ENCODE measurements at places on chromosomes 6 and 20. TPM values are rescaled to one million over a fixed set of nuclear protein-coding genes. Genes with fewer than 3 reads are reported as not detected.
A peak's percentile ranks its signal among the peaks of the same experiment; 100 is the strongest.

FAM209B gene
- not detected for total RNA-seq

SAMD3 gene
- 3.1 TPM for total RNA-seq

TGM3 gene
- not detected for total RNA-seq

TRIM15 gene
- total RNA-seq: not detected

DNA sequence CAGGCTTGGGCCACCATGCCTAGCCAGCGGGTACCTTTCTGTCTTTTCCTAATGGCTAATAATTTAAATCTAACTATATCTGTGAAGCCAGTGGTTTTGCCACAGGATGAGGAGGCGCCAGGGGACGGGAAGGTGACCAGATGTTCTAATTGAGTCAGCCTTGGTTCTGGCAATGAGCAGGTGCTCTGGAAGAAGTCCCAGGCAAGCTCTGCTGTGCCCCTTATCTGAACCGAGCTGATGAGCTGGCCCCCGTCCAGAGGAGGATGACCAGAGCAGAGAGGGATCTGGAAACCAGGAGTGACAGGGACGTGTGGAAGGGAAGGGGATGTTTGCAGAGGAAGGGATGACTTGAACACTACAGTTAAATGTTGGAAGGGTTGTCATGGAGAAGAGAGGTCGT, 46.7 kb downstream of the SLC35D3 start:
- no peak overlapping the region for H3K4me3 ChIP-seq
- no peak overlapping the region for H3K27ac ChIP-seq
- no peak for DNase-seq
- no peaks in the 10 kb centered on the region for H3K36me3 ChIP-seq
- H3K4me1 ChIP-seq: no peaks in the 10 kb centered on the region

GRCh38 chr6:3109761-3110160, 8.8 kb upstream of the BPHL start:
- no peak overlapping the region for H3K27ac ChIP-seq
- no peaks in the 10 kb centered on the region for H3K4me1 ChIP-seq
- H3K27me3 ChIP-seq: no peaks in the 10 kb centered on the region
- peaks cover 50% of the 10 kb centered on the region for H3K36me3 ChIP-seq
- H3K4me3 ChIP-seq: no peak overlapping the region

DNA sequence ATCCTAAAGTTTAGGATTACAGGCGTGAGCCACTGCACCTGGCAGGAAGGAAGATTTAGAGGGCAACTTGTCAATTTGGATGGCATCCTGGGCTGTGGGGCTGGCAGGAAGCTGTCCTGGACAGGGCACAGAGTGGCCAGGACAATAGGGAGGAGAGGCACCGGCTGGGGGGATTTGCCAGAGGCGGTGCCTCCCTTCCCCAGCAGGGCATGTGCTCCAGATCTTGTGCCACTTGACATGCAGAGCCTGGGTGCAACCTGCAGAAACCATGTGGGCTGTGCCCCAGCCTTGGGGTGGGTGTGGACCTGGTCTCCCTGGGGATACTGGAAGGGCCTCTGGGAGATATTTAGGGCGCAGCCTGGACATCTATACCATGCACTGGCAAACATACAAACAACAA, 58.6 kb upstream of the EEF1A1 start:
- peaks cover 14% of the 10 kb centered on the region for H3K4me1 ChIP-seq
- H3K27me3 ChIP-seq: no peaks in the 10 kb centered on the region
- peak overlapping the region; percentile 95 for H3K27ac ChIP-seq
- no peaks in the 10 kb centered on the region for H3K36me3 ChIP-seq
- H3K4me3 ChIP-seq: no peak overlapping the region

DNA sequence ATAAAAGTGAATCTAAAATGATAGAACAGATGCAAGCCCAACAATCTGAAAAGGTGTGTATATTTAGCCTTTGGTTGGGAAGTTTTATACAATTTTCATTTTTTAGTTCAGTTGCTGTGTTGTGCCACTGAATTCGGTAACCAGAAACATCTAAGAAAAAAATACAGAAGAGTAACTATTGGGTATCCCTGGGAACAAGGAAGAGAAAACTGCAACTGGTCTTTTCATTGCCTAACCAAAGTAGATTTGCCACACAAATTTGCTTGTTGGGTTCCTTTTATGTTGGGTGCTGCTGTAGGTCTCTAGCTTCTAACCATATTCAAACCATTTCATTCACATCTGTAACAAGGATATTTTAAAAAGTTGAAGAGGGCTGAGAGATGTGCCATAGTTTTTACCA, 2.8 kb upstream of the TMEM30A start:
- H3K4me3 ChIP-seq: no peak overlapping the region
- H3K4me1 ChIP-seq: no peaks in the 10 kb centered on the region
- no peak for DNase-seq

DNA sequence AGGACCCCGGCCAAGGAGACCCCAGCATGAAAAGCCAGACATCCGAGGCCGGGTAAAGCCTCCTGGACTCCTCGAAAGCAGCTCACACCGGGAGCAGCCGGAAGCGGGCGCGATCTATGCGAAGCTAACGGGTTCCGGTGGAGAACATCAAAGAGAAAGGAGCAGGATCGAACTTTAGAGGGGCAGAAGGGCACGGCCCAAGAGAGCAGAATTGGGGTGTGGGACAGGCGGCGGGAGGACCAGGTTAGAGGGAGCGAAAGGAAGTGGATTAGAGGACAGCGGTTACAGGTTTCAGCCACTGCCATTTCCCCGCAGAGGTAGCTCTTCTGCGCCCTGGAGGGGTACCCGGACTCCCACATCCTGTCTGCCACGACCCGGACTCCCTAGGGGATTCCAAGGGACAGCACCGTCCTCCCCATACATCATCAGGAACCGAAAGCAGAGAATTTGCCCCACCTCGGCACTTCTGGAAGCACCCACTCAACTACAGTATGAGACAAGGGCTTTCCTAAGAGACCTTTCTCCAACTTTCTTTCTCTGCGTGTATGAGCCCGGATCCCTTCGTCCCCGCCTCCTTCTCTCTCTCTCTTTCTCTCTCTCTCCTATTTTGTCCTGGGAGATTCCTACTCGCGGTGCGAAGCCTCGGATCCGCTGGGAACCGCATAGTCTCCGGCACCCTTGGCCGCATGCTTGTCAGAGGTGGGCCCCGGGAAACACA, 507 bp upstream of the VGLL2 start:
- H3K27ac ChIP-seq: no peak overlapping the region
- peaks cover 74% of the 10 kb centered on the region for H3K27me3 ChIP-seq
- H3K36me3 ChIP-seq: no peaks in the 10 kb centered on the region
- no peak for DNase-seq
- no peaks in the 10 kb centered on the region for H3K4me1 ChIP-seq

DNA sequence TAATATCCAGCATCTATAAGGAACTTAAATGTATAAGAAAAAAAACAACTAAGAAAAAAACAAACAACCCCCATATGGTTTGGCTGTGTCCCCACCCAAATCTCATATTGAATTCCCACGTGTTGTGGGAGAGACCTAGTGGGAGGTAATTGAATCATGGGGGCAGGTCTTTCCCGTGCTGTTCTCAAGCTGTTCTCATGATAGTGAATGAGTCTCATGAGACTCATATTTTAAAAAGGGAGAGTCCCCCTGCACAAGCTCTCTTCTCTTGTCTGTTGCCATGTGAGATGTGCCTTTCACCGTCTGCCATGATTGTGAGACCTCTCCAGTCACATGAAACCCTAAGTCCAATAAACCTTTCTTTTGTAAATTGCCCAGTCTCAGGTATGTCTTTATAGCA, 105.7 kb upstream of the GJE1 start:
- no peaks in the 10 kb centered on the region for H3K27me3 ChIP-seq
- no peak for DNase-seq
- H3K36me3 ChIP-seq: no peaks in the 10 kb centered on the region
- H3K4me1 ChIP-seq: no peaks in the 10 kb centered on the region

GRCh38 chr6:156974830-156975261, 197.7 kb downstream of the ARID1B start:
- H3K36me3 ChIP-seq: no peaks in the 10 kb centered on the region
- H3K4me3 ChIP-seq: no peak overlapping the region
- no peak overlapping the region for H3K27ac ChIP-seq
- DNase-seq: no peak
- no peaks in the 10 kb centered on the region for H3K27me3 ChIP-seq

GRCh38 chr6:156727715-156728385, 49.3 kb upstream of the ARID1B start:
- H3K27me3 ChIP-seq: peaks cover 2% of the 10 kb centered on the region
- no peaks in the 10 kb centered on the region for H3K36me3 ChIP-seq
- no peak overlapping the region for H3K27ac ChIP-seq
- no peak for DNase-seq
- H3K4me3 ChIP-seq: no peak overlapping the region
- H3K4me1 ChIP-seq: no peaks in the 10 kb centered on the region

DNA sequence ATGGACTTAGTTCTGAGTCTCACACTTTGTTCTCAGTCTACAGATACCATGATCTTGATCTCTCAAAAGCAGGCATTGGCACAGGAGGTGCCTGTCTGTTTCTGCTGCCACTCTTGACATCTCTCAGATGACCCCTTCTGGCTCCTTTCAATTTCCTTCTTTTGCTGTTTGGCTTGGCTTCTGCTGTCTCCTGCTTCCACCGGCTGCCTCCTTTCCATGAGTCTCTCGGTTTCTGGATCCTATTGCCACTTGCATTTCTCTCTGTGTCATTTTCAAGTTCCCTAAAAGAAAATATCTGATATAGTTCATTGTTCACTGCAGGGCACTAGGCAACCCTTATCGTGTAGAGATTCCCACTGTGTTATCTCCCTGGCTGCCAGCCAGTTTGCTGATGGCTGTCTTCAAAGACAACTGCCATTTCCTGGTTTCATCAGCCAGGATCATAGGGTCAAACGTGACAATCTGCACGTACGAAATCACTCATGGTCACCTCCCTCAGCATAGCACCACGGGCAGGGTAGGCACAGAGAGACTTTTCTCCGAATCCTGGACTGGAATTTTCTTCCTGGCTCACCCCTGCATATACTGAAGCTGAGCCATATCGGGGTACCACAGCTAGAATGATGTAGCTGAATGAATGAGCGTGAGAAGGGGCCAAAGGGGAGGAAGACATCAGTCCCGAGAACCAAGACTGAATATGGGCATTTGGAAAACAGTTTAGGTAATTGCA, 144.6 kb upstream of the TMEM170B start:
- no peak for DNase-seq
- no peak overlapping the region for H3K27ac ChIP-seq
- H3K4me3 ChIP-seq: no peak overlapping the region
- H3K4me1 ChIP-seq: peaks cover 8% of the 10 kb centered on the region
- H3K36me3 ChIP-seq: no peaks in the 10 kb centered on the region
- peaks cover 2% of the 10 kb centered on the region for H3K27me3 ChIP-seq

DNA sequence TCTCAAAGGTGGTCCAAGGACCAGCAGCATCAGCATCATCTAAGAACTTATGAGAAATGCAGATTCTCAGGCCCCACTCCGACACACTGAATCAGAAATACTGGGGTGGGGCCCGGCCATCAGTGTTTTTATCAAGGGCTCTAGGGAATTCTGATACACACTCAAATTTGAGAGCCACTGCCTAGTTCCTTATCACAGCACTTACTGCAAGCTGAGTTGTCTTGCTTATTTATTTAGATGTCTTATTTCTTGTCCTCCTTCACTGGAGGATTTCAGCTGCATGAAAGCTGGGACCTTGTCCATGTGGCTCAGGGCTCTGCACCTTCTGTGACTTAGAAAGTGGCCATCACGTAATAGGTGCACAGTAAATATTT, 139.4 kb upstream of the RREB1 start:
- no peak overlapping the region for H3K4me3 ChIP-seq
- H3K27ac ChIP-seq: no peak overlapping the region
- no peaks in the 10 kb centered on the region for H3K36me3 ChIP-seq
- H3K27me3 ChIP-seq: peaks cover 4% of the 10 kb centered on the region
- no peak for DNase-seq
- H3K4me1 ChIP-seq: no peaks in the 10 kb centered on the region

- H3K27ac ChIP-seq: no peak overlapping the region
- DNase-seq: no peak
- no peak overlapping the region for H3K4me3 ChIP-seq
- H3K4me1 ChIP-seq: peaks cover 4% of the 10 kb centered on the region
These were observed 191.7 kb upstream of the TCF21 start for GRCh38 chr6:133697185-133697584.

- H3K4me3 ChIP-seq: no peak overlapping the region
- H3K36me3 ChIP-seq: no peaks in the 10 kb centered on the region
- no peaks in the 10 kb centered on the region for H3K4me1 ChIP-seq
- no peaks in the 10 kb centered on the region for H3K27me3 ChIP-seq
- no peak overlapping the region for H3K27ac ChIP-seq
These were observed 65.9 kb downstream of the FAM135A start for GRCh38 chr6:70479236-70479635.

Measured in IMR-90 (cell line).